Stimulated activated CD8-positive, alpha-beta memory T cell treated with anti-CD3 and anti-CD28 coated beads, Interleukin-2, amount 100 ng/mL, for 1 hour (primary cell): ENCODE measurements at places on chromosomes 2 and 18.

GRCh38 chr2:105238664-105239240 is 2.8 kb upstream of the GPR45 start:
- no peak for DNase-seq

DNA sequence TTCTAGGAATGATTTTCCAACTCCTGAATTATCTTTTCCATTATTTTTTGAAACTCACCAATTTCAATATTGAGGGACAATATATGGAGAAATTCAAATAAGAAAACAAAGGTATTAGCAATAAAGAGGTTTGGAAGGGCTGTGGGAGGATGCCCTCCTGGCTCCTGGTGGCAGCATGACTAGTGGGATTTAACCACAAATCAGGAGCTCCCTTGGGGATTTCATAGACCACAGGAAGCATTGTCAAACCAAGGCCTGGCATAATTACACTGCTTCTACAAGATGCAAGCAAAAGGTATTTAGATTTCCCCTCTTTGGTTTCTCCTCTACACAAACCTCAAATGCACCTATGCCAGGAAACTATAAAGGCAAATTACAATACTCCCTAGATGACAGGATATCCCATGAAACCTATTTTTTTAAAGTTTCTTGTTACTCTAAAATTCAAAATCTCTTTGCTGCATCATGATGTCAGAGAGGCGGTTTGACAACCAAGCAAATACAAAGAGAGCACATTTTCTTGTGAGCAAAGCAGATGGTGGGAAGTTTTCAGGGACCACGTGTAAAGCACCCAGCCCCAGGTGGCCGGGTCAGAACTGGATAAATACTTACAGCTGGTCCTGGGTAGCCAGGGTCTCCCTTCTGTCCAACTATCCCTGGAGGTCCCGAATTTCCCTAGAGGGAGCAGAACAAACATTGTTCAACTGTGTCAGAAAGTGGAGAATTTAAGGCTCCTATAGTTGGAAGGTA is 67.9 kb downstream of the COL6A3 start:
- DNase-seq, result no peak

- no peak for DNase-seq
Measured at GRCh38 chr2:156430236-156430979, 5.8 kb upstream of the GPD2 start.

DNA sequence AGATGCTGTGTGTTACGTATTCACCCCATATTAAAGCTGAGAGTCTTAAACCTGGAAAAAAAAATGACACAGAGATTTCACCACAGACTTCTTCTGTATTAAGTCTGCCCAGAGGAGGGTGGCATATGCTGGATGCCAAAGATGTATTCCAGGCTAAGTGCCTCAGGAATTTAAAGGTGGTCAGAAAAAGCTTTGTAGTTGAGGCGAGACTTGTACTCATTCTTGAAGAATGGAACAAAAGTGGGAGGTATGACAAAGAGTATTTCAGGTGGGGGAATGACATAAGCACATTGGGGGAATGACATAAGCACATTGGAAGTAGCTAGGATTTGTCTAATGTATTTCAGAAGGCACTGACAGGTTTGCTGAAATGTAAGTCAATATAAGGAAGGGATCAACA is 98.6 kb downstream of the BABAM2 start:
- no peak for DNase-seq

DNA sequence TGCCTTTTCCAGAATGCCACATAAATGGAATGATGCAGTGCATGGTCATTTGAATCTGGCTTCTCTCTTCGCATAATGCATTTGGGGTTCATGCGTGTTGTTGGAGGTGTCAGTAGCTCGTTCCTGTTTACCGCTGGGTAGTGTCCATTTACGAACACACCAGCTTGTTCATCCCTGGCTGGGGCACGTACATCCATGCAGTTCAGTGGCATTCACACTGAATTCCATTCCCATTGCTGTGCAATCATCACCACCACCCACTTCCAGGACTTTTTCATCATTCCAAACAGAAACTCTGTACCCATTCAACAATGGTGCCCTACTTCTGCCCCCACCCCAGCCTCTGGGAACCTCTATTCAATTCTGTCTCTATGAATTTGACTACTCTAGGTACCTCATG is 14.7 kb upstream of the CIDEA start:
- DNase-seq, result no peak

GRCh38 chr2:240573071-240573515 is 4.8 kb downstream of the RNPEPL1 start:
- no peak for DNase-seq

- DNase-seq, result no peak
Measured at GRCh38 chr2:40401896-40402295, 50.0 kb downstream of the SLC8A1 start.

GRCh38 chr2:235900631-235901030 is 267.6 kb downstream of the GBX2 start:
- DNase-seq, result no peak

DNA sequence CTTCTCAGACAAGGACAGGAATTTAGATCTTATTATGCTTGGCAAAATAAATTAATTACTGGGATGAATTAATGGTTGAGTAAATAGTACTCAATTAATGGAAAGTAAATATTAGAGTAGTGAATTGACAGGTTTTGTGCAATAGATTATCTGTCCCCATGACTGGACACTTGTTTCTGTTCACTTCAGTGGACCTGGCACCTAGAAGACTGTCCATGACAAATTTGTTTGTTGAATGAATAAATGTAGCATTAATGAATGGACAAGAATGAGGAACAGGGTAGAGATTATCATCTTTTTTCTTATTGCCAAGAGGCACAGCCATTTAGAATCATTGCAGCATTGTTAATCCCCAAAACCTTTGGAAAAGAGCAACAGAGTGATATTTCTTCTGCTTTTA is 570.0 kb upstream of the CRIM1 start:
- no peak for DNase-seq

DNA sequence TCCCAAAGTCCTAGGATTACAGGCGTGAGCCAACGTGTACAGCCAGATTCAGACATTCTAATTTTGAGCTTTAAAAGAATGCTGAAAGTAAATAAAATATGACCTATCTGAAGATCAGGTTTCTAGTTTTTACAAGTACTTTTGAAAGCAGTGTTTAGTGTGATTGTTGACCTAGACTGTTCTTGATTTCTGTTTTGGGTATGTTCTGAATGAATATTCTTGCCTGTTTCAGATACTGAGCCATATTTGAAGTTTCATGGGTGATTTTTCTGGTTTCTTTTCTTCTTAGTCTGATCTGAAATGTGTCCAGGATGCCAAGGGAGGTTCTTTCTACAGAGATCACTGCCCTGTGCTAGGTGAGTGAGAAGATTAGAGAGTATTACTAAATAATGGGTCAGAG is 37.2 kb downstream of the MIB1 start:
- no peak for DNase-seq

- DNase-seq, result no peak
Measured at GRCh38 chr18:7133181-7133580, 15.6 kb upstream of the LAMA1 start.

DNA sequence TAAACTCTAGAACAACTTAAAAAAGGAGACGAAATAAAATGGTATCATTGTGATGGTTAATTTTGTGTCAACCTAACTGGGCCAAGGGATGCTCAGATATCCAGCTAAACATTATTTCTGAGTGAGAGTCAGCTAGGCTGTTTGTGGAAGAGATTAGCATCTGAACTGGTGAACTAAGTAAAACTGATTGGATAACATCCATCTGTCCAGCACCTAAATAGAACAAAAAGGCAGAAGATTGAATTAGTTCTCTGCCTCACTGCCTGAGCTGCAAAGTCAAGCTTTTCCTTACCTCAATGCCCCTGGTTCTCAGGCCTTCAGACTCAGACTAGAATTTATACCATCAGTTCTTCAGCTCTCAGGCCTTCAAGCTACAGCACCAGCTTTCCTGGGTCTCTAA is 30.0 kb downstream of the PPP3R1 start:
- DNase-seq, result no peak

- DNase-seq, result no peak
Measured at GRCh38 chr18:31581498-31582197, 10.0 kb upstream of the TTR start.

DNA sequence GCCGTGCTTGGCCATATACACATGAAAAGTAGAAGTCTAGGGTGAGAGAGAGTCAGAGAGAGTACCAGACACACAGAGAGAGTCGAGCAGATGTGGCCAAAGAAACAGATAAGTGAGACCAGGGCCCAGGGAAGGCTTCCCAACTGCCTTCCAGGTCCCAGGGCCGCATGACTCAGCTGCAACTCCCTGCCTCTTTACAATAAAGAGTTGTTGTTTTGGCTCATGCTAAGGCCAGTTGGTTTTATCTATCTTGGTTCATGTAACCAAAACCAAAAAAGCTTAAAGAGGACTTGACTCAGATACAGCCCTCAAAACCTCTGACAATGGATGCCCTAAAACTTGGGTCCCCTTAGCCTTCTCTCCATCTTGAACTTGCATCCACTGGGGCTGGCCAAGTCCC is 36.9 kb downstream of the REEP1 start:
- DNase-seq, result no peak
